NCI-H524 (cell line): ENCODE measurements at places on chromosomes 3 and 15.
A peak's percentile ranks its signal among the peaks of the same experiment; 100 is the strongest.

GRCh38 chr15:98860281-98861041, 147.1 kb downstream of the PGPEP1L start:
- no peak for DNase-seq

GRCh38 chr15:77991029-77991406, 86.5 kb downstream of the TBC1D2B start:
- no peak for DNase-seq

DNA sequence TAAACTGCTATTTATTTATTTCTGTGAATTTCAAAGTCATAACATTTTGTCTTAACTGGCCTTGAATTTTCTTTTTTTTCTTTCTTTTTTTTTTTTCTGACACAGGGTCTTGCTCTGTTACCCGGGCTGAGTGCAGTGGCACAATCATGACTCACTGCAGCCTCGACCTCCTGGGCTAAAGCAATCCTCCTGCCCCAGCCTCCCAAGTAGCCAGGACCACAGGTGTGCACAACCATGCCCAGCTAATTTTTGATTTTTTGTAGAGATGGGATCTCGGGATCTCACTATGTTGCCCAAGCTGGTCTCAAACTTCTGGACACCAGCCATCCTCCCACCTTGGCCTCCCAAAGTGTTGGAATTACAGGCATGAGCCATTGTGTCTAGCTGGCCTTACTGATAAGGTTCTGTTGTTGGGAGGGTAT, 77.4 kb upstream of the TNFSF10 start:
- no peak for DNase-seq

- no peak for DNase-seq
Measured at GRCh38 chr15:58710701-58711100, 38.8 kb downstream of the ADAM10 start.

GRCh38 chr3:122538956-122539490, 24.3 kb upstream of the KPNA1 start:
- DNase-seq = no peak

DNA sequence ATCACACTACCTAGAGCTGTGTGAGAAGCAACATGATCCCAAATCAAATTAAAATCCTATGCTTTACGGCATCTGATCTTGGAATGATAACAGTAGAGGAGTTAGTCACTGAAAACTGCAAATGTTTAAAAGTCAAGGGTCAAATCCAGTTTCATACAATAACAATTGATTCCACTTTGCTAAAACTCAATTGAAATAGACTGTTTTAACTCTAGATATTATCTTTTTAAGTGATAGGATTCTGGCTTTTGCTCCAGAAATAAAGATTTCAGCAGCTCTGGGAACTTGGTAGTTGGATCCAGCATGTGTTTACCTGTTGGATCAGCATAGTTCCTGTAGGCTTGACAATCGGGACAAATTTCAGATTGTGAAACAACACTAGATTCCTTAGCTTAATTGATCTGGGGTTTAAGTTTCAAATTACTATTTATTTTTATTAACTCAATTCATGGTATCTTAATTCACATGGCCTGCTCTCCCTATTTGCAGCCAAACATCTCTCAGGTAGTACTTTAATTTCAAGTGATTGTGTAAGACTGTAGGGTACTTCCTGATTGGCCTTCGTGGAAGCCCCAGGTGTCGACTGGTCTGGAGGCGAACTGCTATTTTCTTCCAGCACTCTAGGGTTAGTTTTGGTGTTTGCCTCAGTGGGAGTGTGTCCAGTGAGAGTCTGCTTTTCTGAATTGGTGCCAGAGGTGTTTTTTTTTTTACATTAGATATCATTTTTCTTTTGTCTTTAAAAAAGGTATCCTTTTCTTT, 16.6 kb downstream of the NFKBIZ start:
- DNase-seq = no peak

GRCh38 chr3:12556314-12556689, 585 bp upstream of the MKRN2 start:
- DNase-seq = no peak

DNA sequence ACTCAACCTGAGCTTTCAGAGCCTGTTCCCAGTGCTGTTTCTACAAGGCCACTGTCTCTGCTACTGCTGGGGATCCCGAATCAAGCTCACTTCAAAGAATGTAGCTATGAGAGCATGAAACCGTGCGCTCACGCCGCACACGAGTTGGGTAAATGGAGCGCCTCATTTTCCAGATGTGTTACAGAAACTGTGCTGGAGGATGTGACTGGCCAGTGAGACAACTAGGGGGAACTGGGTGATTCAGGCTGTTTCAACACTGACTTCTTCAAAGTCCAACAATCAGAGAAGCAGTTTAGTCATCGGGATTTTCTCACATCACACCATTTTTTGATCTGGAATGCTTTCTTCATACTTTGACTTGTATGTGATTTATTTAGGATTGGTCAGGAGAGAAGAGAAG, 3.5 kb downstream of the ZNF710 start:
- DNase-seq = no peak

GRCh38 chr15:91291673-91292072, 191.6 kb downstream of the SV2B start:
- peak; percentile 16 for DNase-seq

- DNase-seq = no peak
Measured at GRCh38 chr3:128760881-128761280, 34.9 kb downstream of the RAB7A start.

DNA sequence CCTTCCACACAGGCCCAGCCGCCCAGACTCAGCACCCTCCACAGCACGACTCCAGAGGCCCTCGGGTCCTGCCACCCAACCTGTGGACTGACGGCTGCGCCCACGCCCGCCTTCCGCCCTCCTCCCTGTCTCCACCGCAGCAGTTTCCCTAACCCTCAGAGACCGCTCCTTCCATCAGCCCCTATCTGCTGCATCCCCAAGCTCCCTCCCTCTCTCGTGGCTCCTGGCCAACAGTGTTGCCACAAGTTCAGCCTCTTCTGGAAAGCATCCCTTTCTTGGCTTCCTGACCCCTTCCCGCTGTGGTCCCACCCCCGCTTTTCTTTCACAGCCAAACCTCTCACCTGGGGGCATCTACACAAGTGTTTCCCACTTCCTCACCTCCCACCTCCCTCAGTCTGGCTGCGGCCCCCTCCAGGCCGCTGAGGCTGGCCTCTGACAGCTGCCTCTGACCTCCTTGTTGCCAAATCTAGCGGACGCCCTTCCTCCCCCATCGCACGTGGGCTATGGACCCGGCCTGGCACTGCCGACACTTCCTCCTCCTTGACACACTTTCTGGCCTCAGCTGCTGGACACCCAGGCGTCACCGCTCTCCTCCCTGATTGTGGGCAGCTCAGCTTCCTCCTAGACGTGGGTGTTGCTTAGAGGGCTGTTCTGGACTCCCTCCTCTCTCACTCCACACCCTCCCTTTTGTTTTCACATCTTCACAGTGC, 168.8 kb upstream of the TLE3 start:
- no peak for DNase-seq

- DNase-seq = no peak
Measured at GRCh38 chr15:61403884-61404283, 174.8 kb upstream of the RORA start.

- DNase-seq = no peak
Measured at GRCh38 chr3:183653209-183654064, 18.0 kb downstream of the KLHL24 start.

DNA sequence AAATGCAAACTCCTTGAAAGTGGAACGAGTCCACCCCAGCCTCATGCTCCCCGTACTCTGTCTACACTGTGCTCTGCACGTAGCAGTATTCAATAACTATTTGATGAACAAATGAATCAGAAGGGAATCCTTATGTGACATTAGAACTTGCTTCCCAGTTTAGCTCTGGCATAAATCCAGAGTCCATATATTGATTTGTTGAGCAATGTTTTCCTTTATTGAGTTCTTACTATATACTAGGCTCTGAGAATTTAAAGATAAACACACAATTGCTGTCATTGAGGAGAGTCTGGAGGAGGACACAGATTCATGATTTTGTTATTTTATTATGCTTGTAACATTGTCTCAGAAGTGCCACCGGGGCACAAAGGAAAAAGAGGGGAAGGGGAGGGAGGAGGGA, 71.1 kb upstream of the GATM start:
- DNase-seq = no peak

- peak; percentile 58 for DNase-seq
Measured at GRCh38 chr3:24493746-24494617, 668 bp downstream of the THRB start.
